Metanephros (tissue), 2 donors: ENCODE measurements at places on chromosomes 7 and 10. TPM values are rescaled to one million over a fixed set of nuclear protein-coding genes. Genes with fewer than 3 reads are reported as not detected.

LRRN3 gene
- total RNA-seq: 3.7 TPM

APBB1IP gene
- total RNA-seq: 3.8 TPM

FAM25C gene
- total RNA-seq: not detected

ARF5 gene
- total RNA-seq: 144 TPM

CAMK1D gene
- total RNA-seq: 12.6 TPM
